ENCODE measurements at places on chromosomes 5 and 9.

DNA sequence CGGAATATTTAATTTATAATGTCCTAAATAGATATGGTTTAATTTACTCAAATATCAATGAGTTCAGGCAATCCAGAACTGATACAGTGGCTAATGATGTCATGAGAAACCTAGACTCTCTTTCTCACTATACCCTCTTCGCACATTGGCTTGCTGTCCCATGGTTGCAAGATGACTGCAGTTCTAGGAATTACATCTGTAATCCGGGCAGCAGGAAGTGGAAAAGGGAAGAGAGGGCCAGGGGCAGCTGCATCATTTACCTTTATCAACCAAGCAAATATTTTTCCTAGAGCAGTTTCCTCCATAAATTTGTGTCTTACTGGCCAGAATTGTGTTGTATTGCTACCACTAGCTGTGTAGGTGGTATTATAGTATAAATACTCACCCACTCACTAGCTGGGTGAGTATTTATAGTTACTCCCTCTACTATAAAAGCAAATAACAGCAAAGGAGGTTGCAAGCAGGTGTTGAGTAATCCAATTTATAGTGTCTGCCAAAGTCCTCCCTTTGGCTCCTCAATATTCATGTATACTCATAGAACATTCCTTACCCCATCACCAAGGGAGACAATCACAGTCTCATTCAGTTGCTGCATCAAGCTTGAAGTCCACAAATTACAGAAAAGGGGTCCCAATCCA is 168.8 kb downstream of the DROSHA start:
- no peak for DNase-seq

DNA sequence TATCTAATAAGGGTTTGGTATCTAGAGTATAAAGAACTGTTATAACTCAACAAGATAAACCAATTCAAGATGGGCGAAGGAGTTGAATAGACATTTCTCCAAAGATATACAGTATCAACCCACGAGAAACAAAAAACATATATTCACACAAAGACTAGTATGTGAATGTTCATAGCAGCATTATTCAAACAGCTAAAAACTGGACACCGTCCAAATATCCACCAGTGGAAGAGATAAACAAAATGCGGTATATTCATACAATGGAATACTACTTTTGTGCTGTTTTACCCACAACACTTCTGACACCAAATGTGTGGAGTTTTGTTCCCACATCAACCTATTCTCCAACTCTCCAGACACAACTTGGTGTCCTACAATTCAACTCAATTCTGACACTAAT is 33.1 kb downstream of the EGR1 start:
- no peak for DNase-seq

DNA sequence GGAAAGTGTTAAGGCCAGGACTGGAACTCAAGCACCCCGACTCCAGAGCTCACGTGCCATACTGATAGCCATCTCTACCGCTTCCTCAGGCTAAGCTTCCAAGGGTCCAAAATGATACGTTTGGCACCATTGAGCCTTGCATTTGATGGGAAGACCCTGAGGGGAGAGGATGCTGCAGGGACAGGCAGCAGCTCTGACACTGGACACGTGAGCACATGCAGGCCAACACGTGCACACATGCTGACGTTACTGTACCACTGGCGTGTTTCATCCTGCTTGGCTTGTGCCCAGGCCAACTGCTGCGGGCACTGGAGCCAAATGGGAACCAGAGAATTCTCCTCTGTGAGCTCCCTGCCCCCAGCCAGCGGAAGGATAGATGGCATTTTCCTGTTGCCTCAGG is 5.2 kb downstream of the FAT2 start:
- DNase-seq, result no peak

DNA sequence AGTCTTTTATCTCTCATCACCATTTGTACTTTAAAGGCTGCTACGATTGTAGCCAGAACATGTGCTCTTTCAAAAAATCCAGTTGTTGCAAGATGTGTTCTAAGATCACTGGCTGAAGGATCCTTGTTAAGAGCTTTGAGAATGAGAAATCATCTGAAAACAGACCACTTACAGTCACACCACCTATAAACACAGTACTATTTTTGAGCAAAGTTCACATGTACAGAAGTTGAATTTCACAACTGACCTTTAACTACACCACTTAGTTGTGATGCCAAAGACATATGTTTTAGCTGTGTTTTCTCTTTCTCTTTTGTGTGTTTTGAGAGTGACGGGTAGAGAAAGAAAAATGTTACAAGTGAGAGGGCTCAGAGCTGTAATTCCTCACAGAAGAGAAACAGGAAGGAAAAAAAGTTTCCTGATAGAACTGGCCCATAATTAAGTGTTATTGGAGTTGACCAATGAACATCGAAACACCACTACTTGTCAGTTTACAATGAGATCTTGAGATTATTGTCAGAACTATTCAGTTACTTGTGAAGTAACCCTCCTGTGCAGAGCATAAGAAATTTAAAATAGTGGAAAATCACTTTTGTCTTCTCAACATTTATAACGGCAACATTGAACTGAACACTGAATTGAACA is 245.4 kb downstream of the MLLT3 start:
- no peak for DNase-seq

DNA sequence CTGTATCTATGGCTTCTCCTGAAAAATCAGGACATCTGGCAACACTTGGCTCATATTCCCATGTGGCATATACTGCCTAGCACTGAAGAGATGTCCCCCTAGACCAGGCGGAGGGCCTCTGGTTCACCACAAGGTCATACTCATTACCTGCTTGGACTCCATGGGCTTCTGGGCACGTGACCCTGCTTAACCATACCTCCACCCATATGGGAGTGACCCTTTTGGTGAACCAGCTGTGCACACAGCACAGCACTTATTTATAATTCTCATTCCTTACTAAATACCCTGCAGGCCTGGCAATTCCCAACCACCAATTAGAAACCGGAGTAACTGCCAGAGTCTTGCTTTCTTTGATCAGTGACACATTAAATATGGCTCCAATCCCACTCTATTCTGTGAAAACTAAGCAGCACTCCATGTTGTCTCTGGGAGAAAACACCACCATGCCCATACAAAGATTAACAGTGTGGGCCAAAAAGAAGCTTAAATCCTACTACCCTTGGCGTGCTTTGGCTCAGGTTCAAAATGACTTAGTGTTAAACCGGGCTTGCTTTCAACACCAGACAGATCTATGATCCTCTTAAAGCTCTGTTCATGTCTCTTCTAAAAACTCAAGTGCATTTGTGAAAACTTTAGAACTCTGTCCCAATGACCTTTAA is 57.7 kb downstream of the MTMR12 start:
- DNase-seq, result no peak

GRCh38 chr5:1703352-1704050 is 96.1 kb downstream of the MRPL36 start:
- DNase-seq, result no peak

DNA sequence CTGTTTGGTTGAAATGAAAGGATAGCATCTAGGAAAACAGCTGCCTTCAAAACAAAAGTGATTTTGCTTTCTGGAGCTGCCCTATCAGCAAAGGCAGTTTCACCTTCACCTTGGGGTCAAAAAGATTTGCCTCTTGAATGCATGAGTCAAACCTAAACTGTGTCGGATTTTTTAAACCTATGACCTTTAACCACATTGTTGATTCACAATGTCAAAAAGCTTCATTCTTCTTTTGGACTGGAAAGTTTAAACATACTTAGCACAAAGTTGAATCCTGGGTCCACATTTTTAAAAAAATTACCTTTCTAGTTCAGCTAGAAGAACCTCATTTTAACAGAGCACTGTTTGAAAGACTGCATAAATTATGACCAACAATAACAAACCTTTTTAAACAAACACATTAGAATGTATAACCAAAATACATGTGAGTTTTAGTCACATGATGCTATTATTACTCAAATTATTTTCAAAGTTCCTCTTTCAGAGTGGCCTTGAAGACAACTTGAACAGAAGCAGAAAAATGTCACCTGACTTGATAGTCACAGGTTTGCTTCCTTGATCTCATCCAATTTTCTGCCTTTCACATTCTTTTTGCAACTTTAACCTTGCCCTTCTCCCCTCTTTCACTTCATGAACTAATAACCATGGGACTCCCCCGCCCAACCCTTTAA is 109.7 kb upstream of the LHFPL2 start:
- no peak for DNase-seq

DNA sequence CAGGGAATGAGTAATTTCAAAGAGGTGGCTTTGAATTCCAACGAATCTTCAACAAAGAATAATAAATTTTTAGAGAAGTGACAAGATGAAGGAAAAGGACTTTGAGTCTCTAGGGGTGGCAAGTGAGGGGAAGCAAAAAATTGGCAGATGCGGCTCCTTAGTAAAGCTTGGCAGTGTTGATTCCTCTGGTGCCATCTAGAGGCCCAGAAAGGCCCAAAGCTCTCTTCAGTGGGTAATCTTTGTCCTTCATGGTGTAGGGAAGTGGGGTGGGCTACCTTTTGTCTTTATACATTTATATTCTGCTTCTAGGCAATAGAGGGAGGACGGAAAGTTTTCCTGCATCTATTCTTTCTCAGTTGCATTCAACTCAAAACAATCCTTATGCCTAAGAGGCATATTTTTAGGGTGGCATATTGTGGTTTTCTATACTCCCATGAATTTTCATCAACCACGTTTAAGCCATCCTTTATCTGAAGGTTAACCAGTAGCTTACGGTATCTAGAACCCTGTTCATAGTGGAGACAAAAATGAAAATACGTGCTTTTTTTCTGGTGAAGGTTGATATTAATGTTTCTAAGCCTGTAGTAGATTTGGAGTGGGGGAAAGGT is 17.5 kb upstream of the ROPN1L start:
- DNase-seq, result no peak

GRCh38 chr5:146032911-146033310 is 72.5 kb downstream of the PLAC8L1 start:
- no peak for DNase-seq

GRCh38 chr9:32706004-32706724 is 70.7 kb upstream of the TAF1L start:
- no peak for DNase-seq

GRCh38 chr5:168304349-168304748 is 12.9 kb downstream of the WWC1 start:
- no peak for DNase-seq

DNA sequence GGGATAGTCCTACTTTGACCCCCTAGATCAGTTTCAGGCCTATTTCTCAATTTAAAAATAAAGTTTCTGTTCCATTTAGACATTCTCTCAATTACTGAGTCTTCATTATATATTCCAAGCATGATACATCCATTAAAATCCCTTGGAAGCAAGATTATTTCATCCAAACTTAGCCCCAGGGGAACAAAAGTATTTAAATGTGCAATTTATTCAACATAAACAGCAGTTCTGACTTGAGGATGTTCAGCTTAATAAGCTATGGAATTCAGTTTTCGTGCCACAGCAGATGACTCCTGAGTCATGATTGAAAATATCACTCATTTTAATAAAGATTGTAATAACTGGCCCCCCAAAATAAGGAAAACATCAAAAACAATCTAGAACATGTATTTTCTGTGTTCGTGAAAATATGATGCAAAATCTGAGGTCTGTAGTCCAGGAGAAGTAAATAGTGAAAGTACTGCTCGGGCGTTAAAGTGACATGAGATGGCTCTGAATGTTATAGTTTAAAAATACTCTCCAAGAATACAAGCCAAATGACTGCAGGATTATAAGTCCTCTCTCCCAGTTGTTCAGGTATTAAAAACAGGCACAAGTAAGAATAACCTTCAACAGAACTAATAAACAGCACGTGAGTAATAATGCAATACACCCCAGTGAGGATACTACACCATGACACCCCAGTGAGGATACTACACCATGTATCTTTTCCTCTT is 67.1 kb downstream of the RETREG1 start:
- DNase-seq, result no peak

- no peak for DNase-seq
Measured at GRCh38 chr9:91790917-91791316, 159.1 kb downstream of the ROR2 start.

DNA sequence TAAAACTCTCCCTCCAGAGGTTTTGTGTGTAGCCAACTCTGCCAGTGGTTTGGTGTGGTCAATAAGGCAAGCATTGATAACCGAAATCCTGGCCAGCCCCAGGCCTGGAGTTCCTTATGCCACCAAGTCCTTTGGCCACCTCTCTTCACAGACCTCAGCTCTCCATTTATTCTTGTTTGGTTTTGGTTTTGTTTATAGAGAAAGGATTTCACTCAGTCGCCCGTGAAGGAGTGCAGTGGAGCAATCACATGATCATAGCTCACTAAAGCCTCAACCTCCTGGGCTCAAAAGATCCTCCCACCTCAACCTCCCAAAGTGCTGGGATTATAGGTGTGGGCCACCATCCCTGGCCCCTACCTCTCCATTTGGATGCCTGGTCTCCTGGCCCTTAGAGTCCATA is 55.4 kb upstream of the PPARGC1B start:
- DNase-seq, result no peak

- DNase-seq, result no peak
Measured at GRCh38 chr9:8686516-8686915, 886.9 kb upstream of the DMAC1 start.

DNA sequence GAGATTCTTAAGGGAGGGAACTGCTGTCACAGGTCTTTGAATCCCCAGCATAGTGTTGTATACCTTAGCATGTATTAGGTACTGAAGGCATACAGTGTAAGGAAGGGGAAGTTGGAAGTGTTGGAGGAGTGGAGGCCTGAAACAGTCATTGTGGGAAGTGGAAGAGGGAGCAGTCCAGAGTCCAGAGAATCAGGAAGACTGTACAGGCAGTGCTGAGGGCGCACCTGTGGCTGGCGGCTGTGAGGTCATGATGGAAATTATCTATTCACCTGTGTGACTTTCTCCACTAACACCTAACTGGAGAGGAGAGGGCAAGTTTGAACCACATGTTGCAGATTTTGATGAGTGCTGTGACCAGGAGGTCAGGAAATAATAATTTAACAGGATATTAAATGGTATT is 119.7 kb upstream of the NIPBL start:
- DNase-seq, result no peak

DNA sequence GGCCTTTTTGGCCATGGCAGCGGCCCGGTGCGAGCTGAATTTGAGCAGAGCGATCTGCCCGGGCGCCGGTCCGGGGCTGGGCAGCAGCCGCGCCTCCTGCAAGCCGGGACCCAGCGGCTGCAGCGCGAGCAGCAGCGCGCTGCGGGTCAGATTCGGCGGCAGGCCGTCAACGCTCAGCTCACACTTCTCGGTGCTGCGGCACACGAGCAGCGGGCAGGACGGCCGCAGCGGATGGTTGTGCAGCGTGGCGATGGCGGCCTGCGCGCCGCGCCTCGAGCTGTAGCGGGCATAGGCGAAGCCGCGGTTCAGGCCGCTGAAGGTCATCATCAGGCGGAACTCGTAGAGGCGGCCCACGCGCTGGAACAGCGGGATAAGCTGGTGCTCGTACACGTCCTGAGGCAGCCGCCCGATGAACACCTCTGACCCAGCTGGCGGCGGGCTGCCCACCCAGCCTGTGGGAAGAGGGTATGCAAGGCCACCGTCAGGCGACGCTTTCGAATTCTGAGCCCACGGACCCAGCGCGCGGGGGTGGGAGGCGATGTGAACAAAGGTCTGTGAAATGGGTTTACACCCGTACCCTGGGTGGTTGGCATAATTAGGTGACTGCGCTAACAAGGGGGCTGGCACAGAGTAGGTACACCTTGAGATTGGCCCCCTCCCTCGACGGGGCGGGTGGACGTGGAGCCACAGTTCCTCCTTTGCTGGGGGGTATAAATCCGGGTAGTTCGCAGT is 755 bp downstream of the DND1 start:
- DNase-seq, result no peak

Data from esophagus squamous epithelium (tissue), 5 donors.